ENCODE measurements at places on chromosomes 5 and 9.

DNA sequence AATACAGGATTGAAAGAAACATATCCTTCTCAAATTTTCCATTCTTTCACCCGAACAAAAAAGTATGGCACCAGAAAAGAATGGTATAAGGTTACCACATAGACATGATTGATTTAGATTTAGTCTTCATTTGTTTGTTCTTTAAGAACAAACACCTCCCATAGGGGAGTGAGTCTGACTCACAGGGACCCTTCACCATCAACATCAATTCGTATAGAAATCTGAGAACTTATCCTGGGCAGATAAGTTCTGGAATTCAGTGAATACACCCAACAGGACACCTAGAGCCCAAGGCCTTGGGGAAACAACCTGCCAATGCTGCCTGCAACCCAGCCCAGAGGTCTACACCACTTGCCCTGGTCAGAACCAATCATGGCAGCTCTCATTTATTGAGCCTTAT lies 46.2 kb downstream of the LHFPL2 start:
- no peak for DNase-seq

- DNase-seq: no peak
Observed at GRCh38 chr5:95526871-95527270, 27.9 kb downstream of the SKIC3 start.

DNA sequence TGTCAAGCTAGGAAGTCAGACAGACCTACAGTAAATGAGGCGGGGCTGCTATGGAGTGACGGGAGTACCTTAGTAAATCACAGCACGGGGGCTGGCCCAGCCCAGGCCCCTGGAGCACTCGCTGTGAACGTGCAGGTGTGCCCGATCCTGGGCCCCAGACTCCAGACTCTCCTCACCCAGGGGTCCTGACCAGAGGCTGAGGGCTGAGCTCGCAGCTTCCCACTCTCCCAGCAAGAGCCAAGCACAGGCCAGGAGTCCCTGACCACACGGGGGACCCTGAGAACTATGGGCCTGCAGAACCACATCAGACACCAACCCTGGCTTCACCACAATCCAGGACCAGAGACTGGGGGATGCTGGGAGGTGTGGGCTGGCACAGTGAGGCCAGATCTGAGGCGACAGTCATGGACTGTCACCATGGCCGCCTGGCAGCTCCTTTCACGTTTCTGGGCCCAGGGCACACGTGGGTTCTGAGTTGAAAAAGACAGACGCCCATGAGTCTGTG lies 73.4 kb downstream of the ADAMTS2 start:
- no peak for DNase-seq

GRCh38 chr9:16309082-16309468 lies 561.4 kb downstream of the BNC2 start:
- no peak for DNase-seq
